T-cell (primary cell): ENCODE measurements at places on chromosomes 1 and 21.

DNA sequence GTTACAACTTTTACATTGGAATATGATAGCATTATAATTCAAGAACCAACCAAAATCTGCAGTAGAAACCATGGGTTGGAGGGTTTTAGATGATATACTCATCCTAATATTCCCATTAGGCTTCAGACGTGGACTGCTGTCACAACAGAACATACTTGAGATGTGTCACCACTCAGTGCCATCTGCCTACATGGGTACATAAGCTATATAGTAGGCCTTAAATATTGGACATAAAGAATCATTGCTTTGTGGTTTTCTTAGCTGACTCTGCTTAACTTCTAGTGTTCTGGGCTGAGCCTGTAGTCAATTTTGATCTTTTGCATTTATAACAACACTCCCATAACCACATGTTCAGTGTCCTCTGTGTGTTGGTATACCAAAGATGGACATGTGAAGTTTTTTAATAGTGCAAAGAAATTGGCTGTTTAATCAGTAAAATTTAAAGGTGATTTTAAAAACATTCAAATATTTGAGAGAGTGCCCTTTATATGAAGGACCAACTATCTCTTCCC lies 14.2 kb downstream of the RAP1A start:
- no peak for DNase-seq

DNA sequence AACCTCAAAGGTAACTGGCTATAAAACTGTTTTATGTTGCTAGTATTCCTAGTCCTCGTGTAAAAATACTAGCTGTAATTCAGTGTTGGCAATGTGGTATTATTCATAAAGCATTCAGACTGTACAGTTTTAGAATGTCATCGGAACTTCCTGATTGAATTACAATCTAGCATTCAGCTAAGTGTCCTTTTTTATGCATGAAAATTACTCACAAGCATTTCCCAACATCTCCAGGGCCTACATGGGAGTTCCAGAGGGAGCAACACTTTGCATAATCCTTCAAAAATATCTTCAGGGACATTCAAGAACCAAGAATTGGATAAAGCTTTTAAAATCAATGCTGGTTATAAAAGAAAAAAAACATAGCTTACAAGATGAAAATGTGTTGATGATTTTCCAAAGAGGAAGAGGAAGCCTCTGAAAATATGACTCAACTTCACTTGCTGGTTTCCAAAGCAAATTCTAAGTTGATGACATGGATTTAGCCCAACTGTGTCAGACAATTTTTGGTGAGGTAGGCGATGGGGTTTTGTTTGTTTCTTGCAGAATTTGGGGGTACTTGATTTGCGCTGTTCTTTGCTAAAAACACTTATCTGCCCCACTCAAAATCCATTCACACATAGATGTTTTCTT lies 137.8 kb downstream of the SLC44A5 start:
- no peak for DNase-seq

DNA sequence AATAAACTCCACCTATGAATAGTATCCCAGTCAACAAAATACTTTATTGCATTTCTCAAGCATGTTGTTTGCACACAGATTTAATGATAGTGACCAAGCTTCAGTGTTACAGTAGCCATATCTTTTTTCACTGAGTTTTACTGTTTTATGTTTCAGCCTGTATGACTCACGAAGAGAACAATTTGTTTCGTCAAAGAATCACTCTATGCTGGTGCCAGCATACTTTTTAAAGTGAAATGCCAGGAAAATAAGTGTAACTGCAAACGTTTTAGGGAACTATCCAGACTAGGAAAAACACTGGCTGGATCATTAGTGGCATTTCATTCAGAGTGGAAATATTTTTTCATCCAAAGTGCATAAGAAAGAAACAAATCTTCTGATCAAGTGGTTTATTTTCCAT lies 210.8 kb downstream of the COL11A1 start:
- DNase-seq, result no peak

- no peak for DNase-seq
Measured at GRCh38 chr21:15682977-15683376, 46.8 kb upstream of the USP25 start.
